GM23338 (cell line): ENCODE measurements at places on chromosomes 2 and 18.

DNA sequence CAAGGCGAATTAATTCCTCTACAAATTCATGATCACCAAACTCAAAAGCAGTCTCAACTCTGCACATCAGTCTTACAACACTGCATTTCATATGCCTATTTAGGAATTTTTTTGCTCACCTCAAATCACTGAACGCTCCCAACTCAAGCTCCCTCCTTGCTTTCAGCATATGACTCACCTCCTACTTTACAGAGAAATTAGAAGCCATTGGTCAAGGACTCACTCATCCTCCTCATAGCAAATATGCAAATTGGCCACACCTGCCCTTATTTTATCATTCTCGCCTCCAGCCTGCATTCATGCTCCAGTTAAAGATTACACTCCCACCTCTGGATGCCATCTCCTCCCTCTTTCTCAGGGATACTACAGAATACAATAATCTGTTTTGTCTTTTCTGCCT, 148.8 kb downstream of the MBD2 start:
- no peak for DNase-seq

DNA sequence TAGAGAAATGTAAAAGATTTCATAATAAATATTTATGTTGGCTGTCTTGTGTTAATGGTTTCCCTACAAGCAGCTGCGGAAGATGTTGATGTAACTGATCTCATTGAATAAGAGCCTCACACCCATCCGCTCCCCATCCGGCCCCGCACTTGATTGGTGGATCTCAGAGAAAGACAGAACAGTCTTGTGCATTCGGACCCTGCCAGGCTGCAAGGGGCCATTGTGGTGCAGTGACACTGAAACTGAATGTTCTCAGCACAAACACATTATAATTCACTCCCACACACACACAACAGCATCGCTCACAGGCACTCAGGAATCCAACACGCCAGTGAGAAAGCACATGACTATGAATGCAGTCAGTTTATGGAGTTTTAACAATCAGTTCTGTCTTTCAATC, 47.8 kb downstream of the PRELID3A start:
- no peak for DNase-seq

DNA sequence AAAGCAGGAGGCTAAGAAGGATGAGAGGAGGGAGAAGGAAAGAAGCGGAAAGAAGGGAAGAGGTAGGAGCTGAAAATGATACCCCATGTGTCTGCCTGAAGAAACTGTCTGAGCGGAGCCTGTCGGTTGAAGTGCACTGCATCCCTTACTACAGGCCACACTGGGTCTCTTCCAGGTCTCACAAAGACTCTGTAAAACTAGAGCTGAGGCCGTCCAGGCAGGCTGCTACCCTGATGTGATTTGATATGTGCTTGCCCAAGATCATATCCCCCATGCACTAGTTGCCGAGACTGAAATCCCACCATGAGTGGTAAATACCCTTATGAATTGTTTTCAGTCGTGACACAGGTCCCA, 134.4 kb downstream of the MAIP1 start:
- DNase-seq: no peak

DNA sequence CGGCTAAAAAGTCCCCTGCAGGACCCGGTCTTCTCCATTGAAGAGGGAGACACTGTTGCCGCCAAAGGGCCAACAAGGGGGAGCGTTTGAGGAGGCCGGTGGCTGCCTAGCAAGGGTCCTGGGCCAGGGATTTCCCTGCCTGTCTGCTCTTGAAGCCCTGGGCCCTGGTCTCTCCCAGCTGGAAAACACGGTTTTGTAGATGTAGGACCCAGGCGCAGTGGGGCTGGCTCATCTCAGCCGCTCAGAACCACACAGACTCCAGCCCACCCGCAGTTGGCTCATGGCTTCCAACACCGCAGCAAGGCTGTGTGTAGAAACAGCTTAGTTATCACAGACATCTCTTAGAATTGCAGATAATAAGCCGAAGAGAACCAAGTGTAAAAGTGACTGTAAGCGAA, 57.1 kb upstream of the TWIST2 start:
- DNase-seq: no peak

GRCh38 chr2:62313449-62314227, 117.7 kb downstream of the B3GNT2 start:
- DNase-seq: no peak

DNA sequence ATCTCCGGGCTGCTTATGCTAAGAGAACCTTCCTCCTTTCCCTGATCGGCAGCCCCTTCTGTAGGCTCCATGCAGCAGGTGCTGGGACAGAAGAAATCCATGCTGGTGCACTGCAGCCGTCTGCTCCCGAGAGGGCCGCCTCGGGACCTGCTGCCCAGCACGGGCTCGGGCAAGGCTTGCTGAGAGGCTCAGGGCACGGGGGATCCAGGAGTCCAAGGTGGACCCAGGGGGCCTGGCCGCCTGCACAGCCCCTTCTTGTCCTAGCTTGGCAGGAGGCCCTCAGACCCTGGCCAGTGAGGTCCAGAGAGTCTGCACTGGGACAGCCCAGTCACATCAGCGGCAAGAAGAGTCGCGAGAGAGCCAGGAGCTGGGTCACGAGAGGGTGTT, 13.3 kb upstream of the DUSP2 start:
- DNase-seq: no peak
